ENCODE measurements at places on chromosomes 2 and 18.
A peak's percentile ranks its signal among the peaks of the same experiment; 100 is the strongest.

DNA sequence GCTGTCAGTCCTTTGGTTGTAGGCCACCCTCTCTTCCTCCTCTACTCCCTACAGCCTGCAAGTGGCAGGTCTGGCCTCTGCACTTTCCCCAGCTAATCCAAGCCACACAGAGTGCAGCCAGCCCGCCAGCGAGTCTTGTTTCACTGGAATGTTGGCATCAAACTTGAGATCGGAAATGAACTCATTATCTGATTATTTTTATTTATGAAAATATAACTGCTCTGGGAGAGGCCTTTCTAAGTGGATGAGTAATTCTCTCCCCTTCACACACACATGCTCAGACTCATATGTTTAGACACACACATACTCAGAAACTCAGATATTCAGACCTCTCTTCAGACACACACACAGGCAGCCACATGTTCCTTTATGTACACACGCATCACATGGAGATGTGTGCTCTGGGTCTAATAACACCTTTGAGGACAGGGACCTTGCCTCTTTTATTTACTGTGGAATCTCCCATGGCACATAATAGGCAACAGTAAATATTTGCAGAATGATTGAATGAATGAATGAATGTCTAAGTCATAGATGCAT lies 151.3 kb downstream of the ZFP36L2 start:
- no peak for DNase-seq

GRCh38 chr2:98771721-98772524 lies 41.0 kb upstream of the MGAT4A start:
- no peak for DNase-seq

- DNase-seq: peak; percentile 68
Observed at GRCh38 chr18:63119647-63120046, 199.9 kb downstream of the BCL2 start.

DNA sequence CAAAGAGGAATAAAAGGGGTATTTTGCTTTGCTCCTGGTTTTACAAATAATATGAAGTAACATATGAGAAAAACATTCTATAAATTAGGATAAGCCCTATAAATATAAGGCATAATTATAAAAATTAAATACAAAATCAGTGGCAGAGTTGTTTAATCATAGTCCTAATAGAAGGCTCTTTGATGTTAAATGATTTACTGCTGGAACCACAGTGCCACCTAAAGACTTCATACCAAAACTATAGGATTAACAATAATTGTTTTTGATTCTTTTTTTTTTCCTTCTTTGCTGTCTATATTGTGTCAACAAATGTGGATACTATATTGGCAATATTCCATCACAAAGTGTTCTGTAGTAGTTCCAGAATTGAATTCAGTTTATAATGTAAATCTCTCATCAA lies 837.7 kb upstream of the SLC39A10 start:
- DNase-seq: no peak

DNA sequence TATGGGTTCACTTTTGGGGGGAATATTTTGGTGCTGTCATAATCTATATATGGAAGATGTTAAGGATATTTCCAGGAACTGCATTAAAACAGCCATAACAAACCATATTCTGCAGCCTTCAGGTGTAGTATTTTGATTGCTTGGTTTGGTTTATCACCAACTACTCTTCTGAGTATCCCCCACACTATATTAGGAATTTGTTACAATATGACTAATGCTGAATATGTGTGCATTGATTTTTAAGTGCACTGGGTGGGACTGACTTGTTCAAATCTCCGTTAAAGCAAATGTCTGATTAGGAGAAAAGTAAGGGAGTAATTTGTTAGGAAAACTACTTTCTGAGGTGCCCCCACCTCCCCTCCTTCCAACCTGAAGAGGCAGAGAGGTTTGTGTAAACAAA lies 47.7 kb downstream of the SPTBN1 start:
- DNase-seq: no peak
